Bronchial smooth muscle cell (primary cell): ENCODE measurements at places on chromosomes 6 and 20. TPM values are rescaled to one million over a fixed set of nuclear protein-coding genes. Genes with fewer than 3 reads are reported as not detected.

CDH4 gene
- 0.32 TPM in 1 of 2 replicates, not detected in the other for total RNA-seq

PNPLA1 gene
- not detected in 2 replicates for total RNA-seq

TNFRSF6B gene
- total RNA-seq = 0.52 and 18.1 TPM in 2 replicates

LRRN4 gene
- not detected in 2 replicates for total RNA-seq

DYNLT2 gene
- total RNA-seq = 0.26 and 0.63 TPM in 2 replicates

SAMD5 gene
- total RNA-seq = 0.26 and 2.0 TPM in 2 replicates

APOM gene
- 1.6 and 1.8 TPM in 2 replicates for total RNA-seq

PSMB8 gene
- 71.3 and 74.7 TPM in 2 replicates for total RNA-seq

RPS10 gene
- 2,222 and 2,837 TPM in 2 replicates for total RNA-seq

BMP5 gene
- 0.16 TPM in 1 of 2 replicates, not detected in the other for total RNA-seq

IL20RA gene
- total RNA-seq = 0.17 and 0.32 TPM in 2 replicates

PTGIS gene
- total RNA-seq = 82.7 and 295 TPM in 2 replicates

AKAP12 gene
- total RNA-seq = 113 and 143 TPM in 2 replicates

FAM217A gene
- total RNA-seq = not detected in 2 replicates
